Activated T-cell treated with anti-CD3 and anti-CD28 coated beads, Interleukin-2, amount 50 U/mL, for 1 hour (primary cell): ENCODE measurements at places on chromosomes 6 and 20.

GRCh38 chr6:69980624-69981023 is 114.3 kb downstream of the COL19A1 start:
- DNase-seq: no peak

GRCh38 chr6:105769987-105770386 is 316.1 kb upstream of the PRDM1 start:
- DNase-seq: no peak

- no peak for DNase-seq
Observed at GRCh38 chr20:43554369-43554768, 4.5 kb upstream of the SGK2 start.

GRCh38 chr6:85126485-85127167 is 323.3 kb upstream of the NT5E start:
- no peak for DNase-seq

GRCh38 chr20:55830121-55830827 is 175.0 kb downstream of the CBLN4 start:
- no peak for DNase-seq

DNA sequence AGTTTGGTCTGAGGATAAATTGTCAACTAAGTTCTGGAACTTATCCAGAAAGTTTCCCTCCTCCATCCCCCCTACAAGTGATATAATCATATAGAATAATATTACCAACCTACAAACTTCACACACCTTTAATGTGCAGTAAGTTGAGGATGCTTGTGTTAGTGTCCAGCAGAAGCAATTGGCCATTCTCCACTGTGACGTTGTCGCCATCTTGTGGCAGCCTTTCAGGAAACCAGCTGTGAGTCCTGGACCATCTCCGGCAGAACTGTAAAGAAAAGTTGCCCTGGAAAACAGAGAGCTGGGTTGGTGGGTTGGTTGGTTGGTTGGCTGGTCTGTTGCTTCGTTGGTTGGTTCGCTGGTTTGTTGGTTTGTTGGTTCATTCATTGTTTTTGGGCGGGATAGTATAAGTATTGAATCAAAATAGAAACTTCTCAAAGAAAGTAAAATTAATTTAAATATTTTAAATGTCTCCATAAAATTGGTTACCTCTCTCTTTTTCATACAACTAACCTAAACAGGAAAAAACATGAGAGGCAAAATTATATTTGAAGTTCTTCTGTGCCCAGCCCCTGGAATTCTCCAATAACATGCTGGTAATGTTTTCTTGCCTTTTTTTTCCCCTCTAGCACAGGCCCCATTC is 127.5 kb downstream of the PKHD1 start:
- no peak for DNase-seq

GRCh38 chr6:71887006-71887743 is 825 bp downstream of the RIMS1 start:
- no peak for DNase-seq

DNA sequence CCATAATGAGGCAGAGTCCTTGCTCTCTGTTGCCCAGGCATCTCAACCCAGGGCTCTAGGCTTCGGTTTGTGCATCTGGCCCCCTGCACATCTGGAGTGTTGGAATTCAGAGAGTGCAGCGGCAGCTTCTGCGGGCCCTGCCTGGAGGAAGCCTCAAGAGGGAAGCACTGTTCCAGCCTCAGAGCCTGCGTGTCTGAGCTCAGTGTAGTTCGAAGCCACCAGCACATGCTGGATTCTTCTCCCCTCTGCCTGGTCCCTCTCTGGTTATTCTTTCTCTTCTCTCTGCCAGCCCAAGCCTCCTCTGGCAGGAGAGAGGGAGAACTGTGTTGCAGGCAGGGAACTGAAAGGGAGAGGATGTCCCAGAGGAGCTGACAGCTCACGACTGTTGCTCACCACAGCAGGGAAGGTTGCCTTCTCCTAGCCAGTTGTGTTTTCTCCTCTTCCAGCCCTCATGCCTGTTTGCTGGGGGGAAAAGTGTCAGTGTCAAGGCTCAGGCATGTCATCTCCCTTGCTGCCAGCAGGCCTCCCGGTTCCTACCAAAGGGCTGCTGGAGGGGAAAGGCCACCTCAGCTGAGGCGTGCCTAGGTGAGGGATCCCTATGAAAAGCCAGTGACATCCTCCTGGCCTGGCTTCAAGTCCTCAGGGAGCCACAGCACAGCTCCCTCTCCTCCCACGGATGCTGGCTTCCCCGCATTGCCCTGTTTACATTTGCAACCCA is 126.0 kb upstream of the LRFN2 start:
- no peak for DNase-seq

DNA sequence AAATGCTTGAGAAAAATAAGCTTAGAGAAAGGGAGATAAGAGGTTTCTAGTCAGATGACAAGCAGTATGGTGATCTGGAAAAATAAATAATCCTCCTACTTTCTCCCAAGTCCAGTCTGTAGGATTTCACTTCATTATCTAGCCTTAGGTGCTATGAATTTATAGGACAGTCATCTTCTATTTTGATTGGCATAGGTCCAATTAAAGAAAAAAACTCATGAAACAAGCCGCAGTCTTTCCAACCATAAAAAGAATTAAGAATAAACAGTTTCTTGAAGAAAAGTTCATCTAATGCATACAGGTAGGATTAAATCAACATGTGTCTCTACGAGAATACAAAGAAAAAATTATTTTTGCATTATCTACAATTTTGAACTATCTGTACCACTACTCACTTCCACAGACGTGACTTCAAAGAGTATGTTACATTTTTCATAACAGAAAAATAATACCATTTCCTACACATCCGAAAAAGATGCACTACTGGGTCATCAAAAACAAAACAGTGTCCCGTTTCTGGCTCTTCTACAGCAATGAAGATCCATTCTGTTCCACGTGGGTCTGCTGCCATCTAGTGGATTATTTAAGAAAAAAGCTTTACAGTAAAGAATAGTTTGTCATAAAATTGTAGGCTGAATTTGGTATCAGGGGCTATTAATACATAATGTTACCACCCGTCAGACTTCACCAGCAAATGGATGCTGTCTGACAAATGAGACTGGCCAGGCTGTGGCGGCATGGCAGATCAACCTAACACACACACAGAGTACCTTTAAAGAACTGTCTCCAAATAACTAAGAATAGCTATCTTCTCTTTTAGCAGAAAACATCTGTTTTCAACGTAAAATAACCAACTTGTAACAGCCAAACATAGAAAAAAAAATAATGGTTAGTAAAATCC is 28.9 kb downstream of the STX7 start:
- DNase-seq: no peak

GRCh38 chr6:118895261-118895560 is 1.3 kb downstream of the ASF1A start:
- no peak for DNase-seq

DNA sequence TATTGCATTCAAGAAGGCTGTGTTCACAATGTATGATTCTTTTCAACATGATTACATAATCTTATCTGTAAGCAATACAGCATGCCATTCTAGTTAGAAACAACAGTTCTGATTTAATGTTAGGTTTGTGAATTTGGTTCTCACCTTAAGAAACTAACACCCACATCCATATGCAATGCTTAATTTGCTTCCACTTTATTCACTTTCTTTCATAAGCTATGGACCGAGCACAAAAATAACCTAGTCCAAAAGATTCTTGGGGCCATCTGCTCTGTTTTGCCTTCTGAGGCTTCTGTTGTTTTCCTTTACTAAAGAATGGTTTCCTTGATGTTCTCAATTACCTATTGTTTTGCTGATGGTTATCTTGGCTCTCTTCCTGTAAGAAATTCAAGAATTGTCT is 258.2 kb downstream of the EYS start:
- DNase-seq: no peak

- DNase-seq: no peak
Observed at GRCh38 chr6:135464634-135465033, 32.9 kb downstream of the AHI1 start.

- DNase-seq: no peak
Observed at GRCh38 chr6:157386023-157386422, 5.0 kb downstream of the ZDHHC14 start.

GRCh38 chr20:10747019-10747418 is 73.2 kb upstream of the JAG1 start:
- DNase-seq: no peak

GRCh38 chr20:43870484-43870883 is 44.2 kb upstream of the TOX2 start:
- DNase-seq: no peak

DNA sequence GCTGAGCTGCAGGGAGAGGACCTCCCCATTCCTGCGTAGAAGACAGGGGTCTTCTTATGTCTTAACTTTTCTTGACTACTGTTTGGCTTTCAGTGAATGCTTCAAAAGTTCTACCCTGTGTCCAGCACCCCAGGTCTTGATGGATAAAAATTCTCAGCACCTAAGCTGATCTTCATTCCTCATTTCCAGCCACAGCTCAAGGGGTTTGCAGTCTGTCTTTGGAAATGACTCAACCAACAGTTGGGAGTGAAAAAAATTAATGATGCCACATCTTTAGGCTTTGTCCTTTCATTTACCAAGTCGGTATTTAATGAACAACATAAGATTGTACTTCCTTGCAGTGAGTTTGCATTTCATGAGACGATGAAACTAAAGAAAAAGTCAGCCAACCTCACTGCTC is 40.3 kb downstream of the PRDM1 start:
- DNase-seq: no peak

- DNase-seq: no peak
Observed at GRCh38 chr6:13261464-13261994, 66.8 kb downstream of the TBC1D7 start.

- no peak for DNase-seq
Observed at GRCh38 chr6:112800439-112800838, 453.3 kb downstream of the RFPL4B start.

DNA sequence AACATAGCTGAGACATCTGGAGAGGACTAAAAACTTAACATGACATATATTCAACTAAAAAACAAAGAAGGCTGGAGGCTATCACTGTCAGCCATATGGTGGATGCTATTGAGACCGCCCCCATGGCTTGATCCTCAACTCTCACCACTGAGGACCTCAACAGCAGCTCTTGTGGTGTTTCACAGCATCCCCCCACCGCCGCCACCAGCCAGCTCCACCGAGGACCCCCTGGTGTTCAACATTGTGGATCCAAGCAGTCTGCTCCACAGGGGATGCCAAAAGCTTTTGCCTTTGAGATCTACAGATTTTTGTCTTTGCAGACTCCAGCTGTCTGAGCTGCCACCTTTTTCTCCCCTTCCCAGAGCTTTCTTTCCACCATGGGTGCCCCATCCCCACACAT is 64.6 kb downstream of the NUS1 start:
- DNase-seq: no peak

DNA sequence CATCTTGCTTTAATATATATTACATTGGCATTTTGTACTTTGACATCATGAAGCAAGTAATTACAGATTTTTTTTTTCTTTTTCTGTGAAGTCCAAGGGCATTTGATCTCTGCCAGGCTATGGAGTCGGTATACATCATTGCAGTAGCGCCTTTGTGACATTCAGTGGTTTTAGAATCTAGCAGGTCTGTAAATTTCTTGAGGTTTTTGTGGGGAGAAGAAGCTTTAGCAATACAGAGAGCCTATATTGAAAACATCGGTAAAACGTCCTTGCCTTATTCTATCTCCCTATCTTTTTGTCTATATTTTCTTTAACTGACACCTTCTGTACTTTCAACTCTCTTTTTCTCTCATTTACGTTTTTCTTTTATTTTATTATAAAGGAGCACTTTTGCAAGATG is 47.2 kb downstream of the DUSP22 start:
- no peak for DNase-seq

GRCh38 chr6:93079061-93079460 is 340.3 kb downstream of the EPHA7 start:
- no peak for DNase-seq

GRCh38 chr20:45626540-45626939 is 3.0 kb upstream of the WFDC10A start:
- DNase-seq: no peak

DNA sequence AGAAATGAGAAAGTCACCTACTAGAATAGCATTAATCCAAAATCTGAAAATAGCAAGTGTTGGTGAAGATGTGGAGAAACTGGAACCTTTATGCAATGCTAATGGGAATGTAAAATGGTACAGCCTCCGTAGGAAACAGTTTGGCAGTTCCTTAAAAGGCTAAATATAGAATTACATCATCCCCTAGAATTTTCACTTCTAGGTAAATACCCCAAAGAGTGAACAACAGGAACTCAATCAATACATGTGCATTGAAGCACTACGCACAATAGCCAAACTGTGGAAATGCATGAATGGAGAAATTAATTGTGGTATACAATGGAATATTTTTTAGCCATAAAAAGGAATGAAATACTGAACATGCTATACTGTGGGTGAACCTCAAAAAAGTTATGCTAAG is 982.0 kb upstream of the FLRT3 start:
- DNase-seq: no peak

- no peak for DNase-seq
Observed at GRCh38 chr6:147220345-147220744, 16.1 kb downstream of the STXBP5 start.

DNA sequence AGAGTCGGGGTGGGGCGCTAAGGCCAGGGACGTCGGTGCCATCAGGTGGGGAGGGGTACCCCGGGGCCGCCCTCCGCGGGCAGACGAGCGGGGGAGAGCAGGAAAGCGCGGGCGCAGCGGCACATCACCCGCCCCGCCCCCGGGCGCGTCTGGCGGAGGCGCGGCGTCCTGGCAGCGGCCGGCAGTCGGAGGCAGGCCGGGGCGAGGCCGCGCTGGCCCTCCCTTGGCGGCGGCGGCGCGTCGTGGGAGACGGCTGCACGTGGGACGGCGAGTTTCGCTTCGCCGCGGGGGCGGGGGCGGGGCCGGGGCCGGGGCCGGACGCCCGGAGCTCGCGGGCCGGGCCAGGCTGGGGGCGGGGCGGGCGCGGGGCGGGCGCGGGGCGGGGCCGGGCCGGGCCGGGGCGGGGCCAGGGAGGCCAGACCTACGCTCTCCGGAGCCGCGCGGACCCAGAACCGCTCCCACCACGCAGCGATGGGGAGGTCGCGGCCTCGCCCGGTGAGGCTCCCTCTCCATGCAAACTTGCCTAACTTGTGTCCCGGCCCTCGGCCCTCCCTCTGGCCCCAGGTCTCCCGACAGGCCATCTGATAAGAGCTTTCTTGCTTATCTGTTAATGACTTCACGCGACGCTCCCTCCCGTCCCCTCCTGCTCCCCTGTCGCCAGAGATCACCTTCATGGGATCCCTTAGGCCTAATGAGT is 12.5 kb downstream of the ITPR3 start:
- DNase-seq: peak; percentile 75

GRCh38 chr6:160714731-160715316 is 12.8 kb downstream of the PLG start:
- DNase-seq: no peak

- DNase-seq: no peak
Observed at GRCh38 chr6:27311806-27312145, 297 bp downstream of the POM121L2 start.

DNA sequence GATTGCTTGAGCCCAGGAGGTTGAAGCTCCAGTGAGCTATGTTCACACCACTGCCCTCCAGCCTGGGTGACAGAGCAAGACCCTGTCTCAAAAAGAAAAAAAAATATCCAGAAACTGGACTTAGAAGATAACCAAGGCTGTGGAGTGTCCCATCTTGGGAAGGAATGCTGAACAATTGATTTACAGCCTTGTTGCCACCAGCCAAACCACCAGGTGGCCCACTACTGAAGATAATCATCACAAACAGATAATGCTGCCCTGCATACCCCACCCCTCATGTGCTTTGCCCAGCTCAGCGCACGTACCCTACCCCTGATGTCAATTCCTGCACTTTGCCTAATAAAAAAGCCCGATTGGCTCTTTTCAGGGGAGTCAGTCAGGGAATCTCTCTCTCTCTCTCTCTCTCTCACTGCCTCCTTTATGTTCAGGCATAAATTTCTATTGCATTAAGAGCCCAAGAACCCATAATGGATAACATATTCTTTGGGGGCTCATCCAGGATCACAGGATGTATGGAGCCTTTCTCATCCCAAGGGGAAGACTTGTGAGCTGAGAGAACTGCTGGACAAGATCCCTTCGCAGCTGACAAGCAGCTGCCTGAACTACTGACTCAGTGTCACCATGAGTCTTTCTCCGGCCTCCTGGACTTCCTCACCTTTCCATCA is 166.4 kb downstream of the CD24 start:
- no peak for DNase-seq
